ENCODE measurements at places on chromosomes 6 and 20. TPM values are rescaled to one million over a fixed set of nuclear protein-coding genes. Genes with fewer than 3 reads are reported as not detected.

Gene TCF21
- not detected for total RNA-seq

GRCh38 chr20:59823491-59824259 lies 109.8 kb downstream of the SYCP2 start:
- DNase-seq = no peak

DNA sequence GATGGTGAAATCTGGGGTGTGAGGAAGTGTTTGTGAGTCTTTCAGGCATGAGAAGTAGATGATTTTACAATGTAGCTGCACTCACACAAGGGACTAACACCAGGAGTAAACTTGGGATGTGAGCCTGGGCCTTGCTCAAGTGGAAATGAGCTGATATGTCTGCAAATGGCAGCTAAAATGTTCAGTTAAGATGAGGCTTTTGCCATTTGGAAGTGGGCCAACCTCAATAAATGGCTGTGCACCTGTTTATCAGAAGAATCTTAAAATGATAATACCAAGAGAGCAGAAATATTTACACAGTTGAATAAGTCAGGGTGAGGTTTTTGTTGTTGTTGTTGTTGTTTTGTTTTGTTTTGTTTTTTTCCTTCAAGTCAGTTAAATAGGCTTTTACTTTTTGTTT lies 25.7 kb upstream of the KLHL31 start:
- DNase-seq = no peak

DNA sequence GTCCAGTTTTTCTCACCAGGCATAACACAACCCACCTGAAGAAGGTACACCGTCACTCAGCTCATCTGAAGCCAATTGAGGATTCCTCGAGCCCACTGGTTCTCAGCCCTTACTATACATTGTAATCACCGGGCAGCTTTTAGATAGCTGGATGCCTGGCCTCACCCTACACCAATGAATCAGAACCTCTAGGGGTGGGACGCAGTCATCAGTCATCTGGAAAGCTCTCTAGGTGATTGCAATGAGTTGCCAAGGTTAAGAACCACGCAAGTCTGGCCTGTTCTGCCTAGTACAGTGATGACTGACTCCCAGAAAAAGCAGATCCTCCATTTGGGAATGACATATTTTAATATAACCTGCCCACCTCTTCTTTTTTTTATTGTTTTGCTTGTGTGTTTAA lies 41.1 kb downstream of the MC3R start:
- no peak for DNase-seq

DNA sequence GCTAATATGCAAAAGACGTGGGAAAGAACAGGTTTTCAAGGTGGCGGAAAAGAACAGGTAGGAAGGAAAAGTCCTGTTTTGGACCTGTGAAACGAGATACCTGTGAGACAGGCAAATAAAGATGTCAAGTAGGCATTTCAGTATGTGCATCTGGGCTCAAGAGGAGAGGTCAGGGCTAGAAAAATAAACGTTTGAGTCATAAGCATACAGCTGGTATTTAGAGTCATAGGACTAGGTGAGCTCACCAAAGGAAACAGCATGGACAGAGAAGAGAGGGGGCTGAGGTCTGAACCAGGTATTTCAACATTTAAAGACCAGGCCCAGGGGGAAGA lies 14.9 kb downstream of the MTFR2 start:
- DNase-seq = peak; percentile 67

Gene POPDC3
- total RNA-seq = 161 TPM

- no peak for DNase-seq
These were observed 116.1 kb downstream of the IBTK start for GRCh38 chr6:82131441-82131840.

Gene TTPAL
- 5.2 TPM for total RNA-seq

Gene OXT
- not detected for total RNA-seq

Gene CYP39A1
- 0.95 TPM for total RNA-seq

DNA sequence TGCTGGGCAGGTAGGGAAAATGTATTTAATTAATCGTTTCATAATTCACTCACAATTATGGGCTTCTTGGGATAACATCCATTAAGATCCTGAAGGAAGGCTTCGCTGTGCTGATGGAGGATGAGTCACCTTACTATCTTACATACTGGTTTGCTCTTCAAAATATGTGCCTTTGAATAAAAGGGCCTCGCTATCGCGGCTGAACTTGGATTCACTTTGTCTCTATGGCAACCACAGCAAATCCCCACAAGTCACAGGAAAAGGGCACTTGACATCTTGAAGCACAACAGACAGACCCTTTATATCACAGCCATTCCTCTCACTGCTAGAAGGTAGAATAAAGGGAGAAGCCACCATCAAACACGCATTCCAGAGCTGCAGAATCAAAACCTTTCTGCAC lies 141.3 kb upstream of the MYLIP start:
- no peak for DNase-seq

- no peak for DNase-seq
These were observed 93.7 kb upstream of the C6orf118 start for GRCh38 chr6:165403006-165403595.

Gene TMEM200A
- total RNA-seq = not detected

DNA sequence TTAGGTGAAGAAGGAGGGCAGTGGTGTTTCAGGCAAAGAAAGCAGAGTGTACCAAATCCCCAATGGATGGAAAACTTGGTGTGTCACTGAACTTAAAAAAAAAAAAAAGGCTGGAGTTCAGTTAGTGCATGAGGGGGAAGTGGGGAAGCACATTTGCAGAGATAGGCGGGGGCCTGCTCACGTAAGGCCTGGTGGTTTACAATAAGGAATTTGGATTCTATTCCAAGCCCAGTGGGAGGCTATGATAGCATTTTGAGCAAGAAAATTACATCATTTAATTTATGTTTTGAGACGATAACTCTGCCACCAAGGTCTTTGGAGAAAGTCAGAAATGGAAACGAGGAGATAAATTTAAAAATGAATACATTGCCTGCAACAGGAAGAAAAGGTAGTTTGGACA lies 225.5 kb downstream of the EYA4 start:
- no peak for DNase-seq

DNA sequence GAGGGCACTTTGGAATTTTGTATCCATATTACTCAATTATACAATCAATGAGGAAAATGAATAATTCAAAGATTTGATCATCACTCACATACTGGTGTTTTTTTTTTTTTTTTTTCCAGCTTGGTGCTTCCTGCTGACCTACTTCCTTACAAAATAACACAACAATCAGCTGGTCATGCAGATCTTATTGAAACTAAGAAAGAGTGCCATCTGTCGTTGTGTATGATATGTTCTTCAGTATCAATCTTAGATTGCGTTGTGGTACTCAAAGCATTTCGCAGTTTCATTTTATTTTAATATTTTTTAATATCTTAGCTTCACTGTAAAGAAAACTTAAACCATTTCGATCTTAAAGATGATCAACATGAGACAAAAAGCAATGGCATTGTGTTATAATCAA lies 155.6 kb downstream of the OGFRL1 start:
- DNase-seq = peak; percentile 57

DNA sequence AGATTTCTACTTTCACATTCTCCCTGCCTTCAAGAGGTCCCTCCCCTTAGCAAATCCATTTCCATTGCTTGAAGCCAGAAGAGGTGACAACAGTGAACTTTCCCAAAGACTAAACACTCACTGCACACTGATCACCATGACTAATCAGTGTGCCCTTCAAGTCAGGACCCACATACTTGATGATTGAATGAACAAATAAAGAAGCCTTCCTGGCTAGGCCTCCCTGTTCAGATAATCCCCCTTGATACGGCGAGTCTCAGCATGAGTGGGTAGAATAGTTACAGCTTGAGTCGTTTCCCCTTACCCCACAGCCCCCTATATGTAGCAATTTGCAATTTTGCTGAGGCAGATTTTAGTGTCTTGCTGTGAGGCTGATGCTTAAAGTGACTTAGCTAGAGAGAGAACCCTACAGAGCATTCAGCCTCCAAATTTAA lies 102.2 kb downstream of the UNC5CL start:
- peak; percentile 69 for DNase-seq

- DNase-seq = no peak
These were observed 10.6 kb downstream of the BCAS1 start for GRCh38 chr20:54059691-54060364.

DNA sequence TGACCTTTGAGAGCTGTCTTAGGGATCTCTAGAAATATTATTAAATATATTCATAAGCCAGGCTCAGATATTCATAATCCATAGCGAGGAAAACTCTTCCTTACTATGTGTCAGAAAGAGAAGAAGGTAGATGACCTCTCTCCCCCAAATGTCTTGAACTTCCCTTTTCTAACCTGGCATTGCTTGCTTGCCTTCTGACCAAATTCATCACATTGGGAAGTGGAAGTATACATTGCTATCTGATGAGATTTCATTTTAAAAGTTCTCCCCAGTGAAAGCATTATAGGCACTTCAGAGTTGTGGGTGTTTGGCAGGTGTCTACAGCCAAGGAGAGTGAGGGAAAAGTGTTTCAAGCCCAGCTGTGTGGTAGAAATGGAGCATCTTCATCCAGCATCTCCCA lies 197.3 kb downstream of the ZFAND3 start:
- DNase-seq = no peak

- no peak for DNase-seq
These were observed 79.4 kb downstream of the LIN28B start for GRCh38 chr6:105036351-105036750.

Data from Caki2 (cell line).